Progenitor cell of endocrine pancreas (in vitro differentiated cells): ENCODE measurements at places on chromosomes 1 and 21. TPM values are rescaled to one million over a fixed set of nuclear protein-coding genes. Genes with fewer than 3 reads are reported as not detected.

GRCh38 chr1:101284021-101284420, 47.2 kb downstream of the S1PR1 start:
- peaks cover 13% of the 10 kb centered on the region for H3K4me1 ChIP-seq
- DNase-seq = no peak
- no peaks in the 10 kb centered on the region for H3K27me3 ChIP-seq
- H3K27ac ChIP-seq = no peak overlapping the region

GRCh38 chr21:35933466-35933865, 126.9 kb downstream of the SETD4 start:
- no peaks in the 10 kb centered on the region for H3K36me3 ChIP-seq
- no peaks in the 10 kb centered on the region for H3K27me3 ChIP-seq

DNA sequence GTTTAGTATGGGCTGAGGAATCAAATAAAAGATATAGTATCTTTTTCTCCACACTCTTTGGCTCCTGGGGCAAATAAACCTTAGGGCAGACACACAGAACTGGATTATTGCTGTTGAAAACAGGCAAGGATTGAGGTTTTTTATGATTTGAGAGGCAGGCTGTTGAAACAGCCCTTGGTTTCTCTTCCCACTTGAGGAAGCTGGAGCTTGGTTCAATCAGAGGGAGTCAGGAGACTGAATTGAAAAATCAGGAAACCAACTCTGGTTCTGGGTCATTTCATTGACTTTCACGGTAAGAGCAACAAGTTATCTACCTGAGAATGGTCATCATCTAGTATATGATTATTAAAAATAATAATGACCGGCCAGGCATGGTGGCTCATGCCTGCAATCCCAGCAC, 108.4 kb downstream of the CNIH3 start:
- DNase-seq = no peak
- H3K4me3 ChIP-seq = no peak overlapping the region
- no peaks in the 10 kb centered on the region for H3K36me3 ChIP-seq
- peaks cover 22% of the 10 kb centered on the region for H3K27me3 ChIP-seq
- H3K27ac ChIP-seq = no peak overlapping the region

- H3K27ac ChIP-seq = no peak overlapping the region
- no peak for DNase-seq
- no peaks in the 10 kb centered on the region for H3K27me3 ChIP-seq
- H3K4me3 ChIP-seq = no peak overlapping the region
Observed at GRCh38 chr1:51305371-51305823, 25.0 kb downstream of the TTC39A start.

- H3K27ac ChIP-seq = no peak overlapping the region
- H3K27me3 ChIP-seq = no peaks in the 10 kb centered on the region
- DNase-seq = no peak
- no peaks in the 10 kb centered on the region for H3K36me3 ChIP-seq
- no peak overlapping the region for H3K4me3 ChIP-seq
- no peaks in the 10 kb centered on the region for H3K4me1 ChIP-seq
Observed at GRCh38 chr1:101388904-101389546, 152.2 kb downstream of the S1PR1 start.

NUDT4B gene
- 0.78 and 1.7 TPM in 2 replicates for total RNA-seq

TMEM82 gene
- total RNA-seq = 0.44 and 1.4 TPM in 2 replicates

C1QC gene
- not detected in 2 replicates for total RNA-seq
